Hepatocyte (in vitro differentiated cells): ENCODE measurements at places on chromosomes 7 and 10.

DNA sequence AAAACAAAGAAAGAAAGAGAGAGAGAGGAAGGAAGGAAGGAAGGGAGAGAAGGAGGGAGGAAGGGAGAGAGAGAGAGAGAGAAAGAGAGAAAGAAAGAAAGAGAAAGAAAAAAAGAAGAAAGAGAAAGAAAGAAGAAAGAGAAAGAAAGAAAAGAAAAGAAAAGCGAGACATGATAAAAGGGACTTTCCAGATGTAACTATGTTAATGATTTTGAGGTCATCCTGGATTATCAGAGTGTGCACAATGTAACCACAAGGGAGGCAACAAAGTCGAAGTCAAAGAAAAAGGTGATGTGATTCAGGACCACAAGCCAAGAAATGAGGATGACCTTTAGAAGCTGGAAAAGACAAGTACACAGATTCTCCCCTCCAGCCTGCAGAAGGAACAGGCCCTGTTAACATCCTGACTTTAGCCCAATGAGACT, 48.9 kb upstream of the PAX2 start:
- no peak for DNase-seq

DNA sequence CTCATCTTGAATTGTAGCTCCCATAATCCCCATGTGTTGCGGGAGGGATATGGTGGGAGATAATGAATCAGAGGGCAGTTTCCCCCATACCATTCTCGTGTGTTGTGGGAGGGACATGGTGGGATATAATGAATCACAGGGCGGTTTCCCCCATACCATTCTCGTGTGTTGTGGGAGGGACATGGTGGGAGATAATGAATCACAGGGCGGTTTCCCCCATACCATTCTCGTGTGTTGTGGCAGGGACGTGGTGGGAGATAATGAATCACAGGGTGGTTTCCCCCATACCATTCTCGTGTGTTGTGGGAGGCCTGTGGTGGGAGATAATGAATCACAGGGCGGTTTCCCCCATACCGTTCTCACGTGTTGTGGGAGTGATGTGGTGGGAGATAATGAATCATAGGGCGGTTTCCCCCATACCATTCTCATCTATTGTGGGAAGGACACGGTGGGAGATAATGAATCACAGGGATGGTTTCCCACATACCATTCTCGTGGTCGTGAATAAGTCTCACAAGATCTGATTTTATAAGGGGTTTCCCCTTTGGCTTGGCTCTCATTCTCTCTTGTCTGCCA, 271.0 kb downstream of the MAD1L1 start:
- DNase-seq, result no peak

GRCh38 chr10:75038335-75038734, 73.1 kb upstream of the SAMD8 start:
- no peak for DNase-seq

- DNase-seq, result no peak
Observed at GRCh38 chr10:28295336-28295735, 7.5 kb downstream of the MPP7 start.

DNA sequence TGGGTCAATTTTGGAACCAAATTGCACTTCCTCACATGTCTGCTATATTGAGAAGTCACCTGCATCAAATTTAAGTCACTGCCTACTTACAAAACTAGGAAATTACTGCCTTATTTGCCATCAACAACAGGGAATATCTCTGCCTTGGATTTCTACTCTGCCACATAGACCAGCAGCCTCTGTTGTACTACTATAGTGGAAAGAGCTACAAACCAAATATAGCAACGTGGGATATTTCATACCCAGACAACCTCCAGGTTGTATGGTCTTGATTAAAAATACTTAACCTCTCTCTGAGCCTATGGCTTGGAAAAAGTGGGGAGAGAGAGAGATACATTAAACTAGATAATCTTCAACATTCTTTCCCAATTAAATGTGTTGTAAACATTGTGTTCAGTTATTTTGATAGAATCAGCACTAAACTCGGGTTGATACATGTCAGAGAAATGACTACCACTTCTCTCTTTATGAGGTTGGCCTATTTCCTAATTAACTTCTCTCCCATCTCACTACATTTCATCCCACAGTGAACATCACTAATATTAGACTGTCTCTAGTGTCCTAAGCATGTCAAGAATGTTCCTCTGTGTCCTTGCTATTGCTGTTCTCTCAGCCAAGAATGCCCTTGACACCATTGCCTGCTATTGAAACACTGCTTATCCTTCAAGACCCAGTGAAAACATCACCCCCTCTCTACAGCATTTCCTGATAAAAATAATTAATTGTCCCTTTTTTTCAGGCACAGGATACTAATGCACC, 421.2 kb downstream of the IPMK start:
- DNase-seq, result no peak
